ENCODE measurements at places on chromosomes 13 and 19.

DNA sequence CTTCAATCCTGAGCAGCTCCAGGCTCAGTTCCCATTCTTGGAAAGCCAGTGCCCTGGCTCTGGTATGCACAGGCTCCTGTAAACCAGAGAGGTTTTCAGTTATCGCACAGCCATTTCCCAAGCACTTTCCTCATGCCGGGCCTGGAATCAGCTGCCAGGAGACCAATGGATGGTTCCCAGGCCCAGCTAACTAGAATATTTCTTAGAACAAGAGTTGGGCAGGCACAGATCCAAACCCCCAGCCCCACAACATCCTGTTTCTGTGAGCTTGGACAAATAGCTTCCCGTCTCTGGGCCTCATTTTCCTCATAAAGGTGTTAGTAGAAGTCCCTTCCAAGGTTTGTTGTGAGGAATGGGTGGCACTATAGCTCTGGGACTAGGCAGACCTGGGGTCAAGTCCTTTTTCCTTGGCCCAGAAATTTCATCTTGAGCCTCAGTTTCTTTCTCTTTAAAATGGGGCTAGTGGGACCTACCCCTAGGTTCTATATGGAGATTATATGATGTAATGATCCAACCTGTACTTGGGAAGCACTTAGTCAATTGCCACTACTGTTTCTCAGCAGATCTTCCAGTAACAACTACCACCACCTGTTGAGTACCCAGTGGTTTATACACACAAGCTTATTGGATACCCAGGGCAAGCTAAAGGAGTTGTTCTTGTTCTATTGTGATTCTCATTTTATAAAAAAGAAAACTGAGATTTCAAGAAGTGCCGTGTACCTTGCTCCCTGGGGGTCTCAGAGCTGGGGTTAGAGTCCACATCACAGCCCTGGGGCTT, 5.1 kb upstream of the CCDC97 start:
- DNase-seq, result no peak

DNA sequence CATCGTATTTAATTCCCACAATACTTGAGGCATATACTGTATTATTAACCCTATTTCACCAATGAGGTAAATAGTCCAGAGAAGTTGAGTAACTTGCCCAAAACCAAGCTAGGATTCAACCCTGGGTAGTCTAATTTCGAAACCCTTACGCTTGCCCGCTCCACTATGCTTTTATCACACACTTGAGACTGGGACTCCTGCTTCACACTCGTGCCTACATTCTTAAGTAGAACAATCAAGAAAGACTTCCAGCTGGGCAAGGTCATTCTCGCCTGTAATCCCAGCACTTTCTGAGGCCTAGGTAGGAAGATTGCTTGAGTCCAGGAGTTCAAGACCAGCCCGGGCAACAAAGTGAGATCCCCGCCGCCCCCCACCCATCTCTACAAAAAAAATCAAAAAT, 3.6 kb downstream of the ZNF541 start:
- DNase-seq, result no peak

DNA sequence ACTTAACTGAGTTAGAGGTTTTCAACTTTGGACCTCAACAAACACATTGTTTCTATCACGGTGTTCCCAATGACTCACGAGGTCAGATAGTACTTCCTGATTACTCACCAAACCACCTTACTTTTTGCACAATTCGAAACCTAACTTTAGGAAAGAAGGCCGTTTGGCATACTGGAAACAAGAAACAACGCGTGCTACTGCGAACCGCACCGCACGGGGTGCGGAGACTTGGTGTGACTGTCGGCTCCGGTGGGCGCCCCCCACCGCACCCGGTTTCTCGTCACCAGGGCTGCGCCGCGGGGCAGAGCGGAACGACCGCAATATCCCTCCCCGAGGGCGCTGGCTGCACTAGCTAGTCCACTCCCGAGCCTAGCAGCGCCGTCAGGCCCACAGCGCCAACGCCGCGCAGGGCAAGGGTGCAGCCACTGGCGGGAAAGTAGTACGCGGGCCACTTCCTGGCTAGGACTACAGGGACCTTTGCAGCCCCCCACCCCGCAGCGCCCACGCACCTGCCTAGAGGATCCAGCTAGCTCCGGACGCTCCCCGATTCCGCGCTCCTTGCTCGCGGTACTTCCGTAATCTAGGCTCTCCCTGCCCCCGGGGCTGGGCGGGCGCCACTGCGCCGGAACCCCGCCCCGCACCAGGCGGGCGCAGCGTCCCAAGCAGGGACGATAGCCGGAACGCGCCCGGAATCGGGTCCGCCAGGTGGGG, at the start of gene PARP4:
Gene PARP4, minus strand, starts transcription at position 582 of the 711 bp plus-strand sequence. CDS start 9,002 bp downstream, outside the sequence.
- DNase-seq, result peak; percentile 45

DNA sequence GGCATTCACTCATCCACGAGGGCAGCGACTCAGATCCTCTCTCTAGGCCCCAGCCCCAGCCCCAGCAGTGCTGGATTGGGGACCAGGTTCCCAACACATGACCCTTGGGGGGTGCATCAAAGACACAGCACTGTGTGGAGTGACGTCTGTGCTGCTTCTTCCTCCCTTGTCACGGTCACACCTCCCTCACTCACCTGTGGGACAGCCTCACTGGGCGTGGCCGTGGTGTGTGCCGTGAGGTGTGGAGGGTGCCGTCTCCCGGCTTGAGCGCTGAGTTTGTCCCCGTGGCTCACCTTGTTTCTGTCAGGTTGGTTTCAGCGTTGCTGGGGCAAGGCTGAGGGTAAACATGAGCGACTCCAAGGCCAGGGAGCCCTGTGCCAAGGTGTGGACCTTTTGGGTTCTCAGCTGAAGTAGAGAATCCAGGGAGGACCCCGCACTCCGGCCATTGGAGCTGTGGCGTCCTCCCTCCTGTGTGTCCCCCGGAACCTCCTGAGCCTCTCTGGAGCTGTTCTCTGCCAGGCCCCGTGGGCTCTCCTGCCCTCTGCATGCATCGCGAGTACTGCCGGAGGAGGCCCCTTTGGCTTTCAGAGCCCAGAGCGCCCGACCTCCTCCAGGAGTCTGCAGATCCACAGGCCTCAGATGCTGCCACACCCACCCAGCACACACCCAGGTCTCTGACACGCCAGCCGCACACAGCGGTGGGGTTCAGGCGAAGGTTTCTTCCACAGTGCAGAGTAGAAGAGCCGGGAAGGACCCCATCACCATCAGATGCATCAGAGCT, 33.6 kb downstream of the CSNK1G2 start:
- no peak for DNase-seq

- DNase-seq, result no peak
Measured at GRCh38 chr13:46659413-46660065, 106.6 kb downstream of the LRCH1 start.

DNA sequence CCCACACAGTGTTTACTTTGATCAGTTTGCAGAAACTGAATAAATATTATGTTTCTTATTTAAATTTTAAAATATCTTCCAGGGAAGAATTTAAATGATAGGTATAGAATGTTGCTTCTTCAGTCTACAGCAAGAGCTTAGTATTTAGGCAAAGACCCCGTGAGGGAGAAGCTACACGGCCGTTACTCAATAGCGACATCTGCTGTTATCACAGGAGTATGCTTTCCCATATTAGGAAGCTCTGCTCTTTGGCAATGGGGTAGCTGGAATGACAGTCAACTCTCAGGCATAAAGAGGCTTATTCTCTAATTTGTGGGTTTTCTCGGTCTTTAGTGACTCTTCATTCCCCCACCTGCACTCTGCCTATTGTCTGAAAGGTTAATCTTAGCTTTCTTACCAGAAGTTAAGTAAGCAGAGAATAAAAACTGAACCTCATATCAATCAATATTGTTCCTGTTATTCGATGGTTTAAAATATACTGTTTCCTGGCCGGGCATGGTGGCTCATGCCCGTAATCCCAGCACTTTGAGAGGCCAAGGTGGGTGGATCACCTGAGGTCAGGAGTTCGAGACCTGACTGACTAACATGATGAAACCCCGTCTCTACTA, 13.2 kb upstream of the LHFPL6 start:
- DNase-seq, result peak; percentile 55

- DNase-seq, result no peak
Measured at GRCh38 chr19:34428549-34429285, 536 bp downstream of the UBA2 start.

DNA sequence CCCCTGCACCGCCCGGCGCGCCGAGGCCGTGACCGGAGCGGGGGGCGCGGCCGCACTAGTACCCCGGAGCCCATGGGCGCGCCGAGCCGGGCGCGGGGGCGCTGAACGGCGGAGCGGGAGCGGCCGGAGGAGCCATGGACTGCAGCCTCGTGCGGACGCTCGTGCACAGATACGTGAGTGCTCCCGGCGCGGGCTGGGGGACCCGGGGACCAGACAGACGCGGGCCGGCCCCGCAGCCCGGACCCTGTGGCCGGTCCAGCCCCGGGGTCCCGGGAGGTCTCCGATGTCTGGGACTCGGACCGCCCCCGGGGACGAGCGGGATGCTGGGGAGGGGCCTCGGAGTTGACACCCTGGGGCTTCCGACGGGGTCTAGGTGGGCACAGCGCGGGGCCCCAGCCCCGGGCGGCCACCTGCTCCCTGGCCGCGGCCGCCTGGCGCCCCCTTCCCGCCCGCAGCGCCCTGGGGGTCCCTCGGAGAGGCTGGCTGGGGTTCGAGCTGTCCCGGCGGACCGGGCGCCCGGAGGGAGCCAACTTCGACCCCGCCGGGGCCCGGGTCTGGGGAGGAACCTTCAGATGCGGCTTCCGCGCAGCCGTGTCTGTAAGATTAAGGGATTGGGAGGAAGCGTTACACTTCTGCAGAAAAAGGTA, 568 bp downstream of the ATP11A start:
- no peak for DNase-seq

GRCh38 chr19:47390533-47391488, 28.5 kb downstream of the MEIS3 start:
- DNase-seq, result peak; percentile 61

GRCh38 chr13:82330499-82330898, 1551.8 kb downstream of the SLITRK1 start:
- no peak for DNase-seq

DNA sequence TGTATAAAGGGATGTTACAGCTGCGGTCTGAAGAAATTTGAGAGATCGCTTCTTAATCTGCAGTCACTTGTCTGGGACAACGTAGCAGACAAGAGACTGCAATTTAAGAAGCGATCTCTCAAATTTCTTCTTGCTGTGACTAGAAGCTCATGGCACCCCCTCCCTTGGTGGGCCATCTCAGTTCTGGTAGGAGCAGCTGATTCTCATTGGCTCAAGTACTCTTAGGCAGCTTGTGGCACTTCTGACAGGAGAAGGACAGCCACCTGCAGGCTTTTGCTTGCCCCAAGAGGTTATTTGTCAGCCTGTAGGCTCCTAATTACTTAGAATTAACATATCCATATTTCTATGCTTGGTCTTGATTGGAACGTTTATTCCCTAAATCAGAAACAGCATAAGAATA, 503.0 kb downstream of the DCT start:
- no peak for DNase-seq

DNA sequence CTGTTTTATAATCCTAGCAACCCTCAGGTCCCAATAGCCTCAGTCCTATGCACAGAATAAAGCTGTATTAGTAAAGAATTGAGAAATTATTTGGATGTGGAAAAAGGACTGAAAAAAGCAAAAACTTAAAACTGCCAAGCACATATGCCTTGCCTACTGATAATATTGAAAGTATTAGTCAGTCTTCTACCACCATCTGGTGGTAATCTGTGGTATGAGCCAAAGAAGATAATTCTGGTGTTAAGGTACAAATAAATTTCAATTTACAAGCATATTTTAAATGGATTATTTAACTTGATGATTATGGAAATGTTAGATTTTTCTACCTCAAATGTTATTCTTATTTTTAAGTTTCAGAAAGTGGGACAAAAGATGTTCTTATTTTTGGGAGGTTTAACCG, 460.3 kb upstream of the KLHL1 start:
- DNase-seq, result peak; percentile 2

- DNase-seq, result no peak
Measured at GRCh38 chr19:35879770-35880317, 11.5 kb downstream of the APLP1 start.

- DNase-seq, result no peak
Measured at GRCh38 chr13:106683179-106683578, 115.2 kb upstream of the ARGLU1 start.

DNA sequence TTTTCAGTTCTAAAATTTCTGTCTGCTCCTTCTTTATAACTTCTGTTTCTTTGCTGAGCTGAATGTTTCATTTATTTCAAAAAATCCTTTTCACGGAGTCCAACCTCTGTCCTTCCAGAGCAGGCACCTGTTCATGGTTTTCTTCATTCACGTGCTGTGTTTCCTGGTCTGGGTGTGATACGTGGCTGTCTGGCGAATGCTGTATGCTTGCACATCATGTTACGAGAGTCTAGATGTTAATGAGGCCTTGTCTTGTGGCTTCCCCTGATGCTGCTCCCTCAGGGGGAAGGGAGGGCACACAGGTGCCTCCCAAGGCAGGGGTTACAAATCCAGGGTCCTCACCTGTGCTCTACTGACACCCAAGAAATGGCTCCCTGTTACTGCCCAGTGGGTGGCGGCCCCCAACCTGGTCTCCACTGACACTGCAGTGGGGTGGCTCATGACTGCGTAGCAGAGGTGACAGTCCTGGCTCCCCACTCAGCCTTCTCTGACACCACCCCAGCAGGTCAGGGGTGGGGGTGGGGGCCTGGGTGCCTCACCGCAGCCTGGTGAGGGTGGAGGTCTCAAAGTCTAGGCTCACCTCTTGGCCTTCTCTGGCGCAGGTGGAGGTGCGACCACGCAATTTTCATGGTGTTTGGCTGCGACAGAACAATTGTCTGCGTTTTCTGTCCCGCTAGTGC, 20.1 kb upstream of the RAB20 start:
- DNase-seq, result no peak

DNA sequence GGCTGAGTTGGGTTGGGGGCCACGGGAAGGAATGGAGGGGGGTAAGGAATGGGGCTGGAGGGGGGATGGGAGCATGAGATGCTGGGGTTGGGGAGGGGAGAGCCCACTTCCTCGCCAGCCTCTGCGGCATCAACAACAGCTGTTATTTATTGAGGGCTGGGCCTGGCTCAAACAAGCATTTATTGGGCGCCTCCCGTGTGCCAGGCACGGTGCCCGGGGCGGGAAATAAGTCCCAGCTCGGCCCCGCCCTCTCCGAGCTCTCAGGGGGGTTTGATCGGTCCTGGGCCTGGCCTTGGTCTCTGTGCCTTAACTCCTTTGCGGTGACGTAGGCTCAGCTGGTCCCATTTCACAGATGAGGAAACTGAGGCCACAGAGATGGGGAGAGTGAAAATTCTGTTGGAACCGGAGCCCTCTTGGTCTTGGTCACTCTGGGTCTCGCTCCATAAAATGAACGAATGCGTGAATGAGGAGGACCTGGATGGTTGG, 919 bp upstream of the ADAMTS10 start:
- DNase-seq, result no peak

DNA sequence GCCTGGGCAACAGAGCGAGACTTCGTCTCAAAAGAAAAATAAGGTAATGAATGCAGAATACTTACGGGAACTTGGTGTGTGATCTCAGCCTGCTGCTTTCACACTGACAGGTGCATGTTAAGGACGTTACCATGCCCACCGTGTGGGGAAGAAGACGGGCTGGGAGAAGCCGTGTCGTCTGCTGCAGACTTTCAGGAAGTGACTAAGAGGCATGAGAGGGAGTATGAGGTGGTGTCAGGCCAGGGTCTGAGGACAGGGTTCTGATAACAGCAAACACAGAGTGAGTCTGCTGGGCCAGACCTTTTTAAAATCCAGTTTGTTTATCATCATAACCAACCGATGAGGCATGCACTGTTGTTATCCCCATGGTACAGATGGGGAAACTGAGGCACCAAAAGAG, 13.6 kb upstream of the GALP start:
- DNase-seq, result no peak

Measured in NCI-H446 treated with DMSO at 0.1 percent for 48 hours (cell line).